ENCODE measurements at places on chromosomes 12 and 14.

DNA sequence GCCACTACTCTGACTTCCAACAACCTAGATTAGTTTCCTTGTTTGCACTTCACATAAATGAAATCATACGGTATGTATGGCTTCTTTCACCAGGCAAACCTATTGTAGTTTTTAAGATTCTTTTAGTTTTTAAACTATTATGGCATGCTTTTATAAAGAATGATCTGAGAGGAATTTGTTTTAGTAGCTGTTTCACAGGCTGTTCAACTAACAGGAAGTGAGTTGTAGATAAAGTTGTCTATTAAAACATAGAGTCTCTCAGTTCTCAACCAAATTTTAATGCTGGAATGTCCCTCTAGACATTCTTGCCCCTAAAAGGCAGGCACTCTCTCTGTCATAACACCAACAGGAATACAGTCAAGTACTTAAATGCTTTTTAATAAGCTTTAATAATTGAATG is 102.7 kb upstream of the DACT1 start:
- DNase-seq = no peak

DNA sequence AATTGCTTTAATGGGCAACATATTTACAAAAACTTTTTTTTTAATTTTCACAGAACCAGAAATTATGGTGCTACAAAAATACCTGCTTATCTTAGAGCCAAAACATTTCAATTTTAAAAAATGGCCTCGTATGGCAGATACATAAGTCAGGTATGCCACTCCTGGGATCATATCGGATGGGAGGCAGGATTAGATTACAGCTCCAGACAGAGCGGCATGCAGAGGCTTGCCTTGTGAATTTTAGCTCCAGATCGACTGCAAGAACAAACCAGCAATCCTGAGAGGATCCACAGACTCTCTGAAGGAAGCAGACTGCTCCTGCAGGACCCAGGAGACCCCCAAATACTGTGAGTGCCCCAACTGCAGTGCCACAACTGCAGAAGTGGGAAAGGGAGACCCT is 169.3 kb upstream of the AMIGO2 start:
- DNase-seq = no peak

DNA sequence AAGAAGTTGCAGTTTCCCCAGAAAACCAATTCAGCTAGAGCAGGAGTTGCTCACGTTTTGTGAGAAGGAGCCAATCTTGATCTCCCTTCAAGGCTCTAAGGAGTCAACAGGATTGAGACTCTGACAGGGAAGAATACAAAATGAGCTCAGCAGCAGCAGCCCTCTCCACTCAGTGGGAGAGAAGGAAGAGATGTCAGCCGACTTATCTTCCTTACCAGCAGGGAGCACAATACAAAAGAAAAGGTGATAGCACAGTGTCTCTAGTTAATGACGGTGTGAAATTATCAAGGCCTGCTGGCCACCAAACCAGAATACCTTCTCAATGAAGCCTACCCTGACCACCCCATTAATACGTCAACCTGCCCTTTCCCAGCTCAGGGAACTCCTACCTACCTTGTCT is 223.6 kb upstream of the TMPO start:
- no peak for DNase-seq

DNA sequence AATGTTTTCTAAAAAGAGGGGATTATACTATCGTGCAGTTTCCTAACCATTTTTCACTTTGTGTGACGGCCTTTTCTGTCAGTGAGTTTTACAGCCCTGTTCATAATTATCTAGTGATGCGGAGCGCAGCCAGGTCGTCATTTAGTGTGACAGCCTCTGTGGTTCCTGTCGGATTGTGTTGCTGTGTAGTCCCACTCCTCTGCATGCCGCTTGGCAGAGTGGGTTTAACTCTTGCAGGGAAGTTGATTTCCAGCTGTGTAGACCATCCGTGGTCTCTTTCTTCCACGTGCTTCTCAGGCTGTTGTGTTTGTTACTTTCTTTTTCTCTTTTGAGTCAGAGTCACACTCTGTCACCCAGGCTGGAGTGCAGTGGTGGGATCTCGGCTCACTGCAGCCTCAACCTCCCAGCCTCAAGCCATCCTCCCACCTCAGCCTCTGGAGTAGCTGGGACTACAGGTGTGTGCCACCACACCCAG is 8.6 kb downstream of the RAN start:
- DNase-seq = no peak

GRCh38 chr14:78968265-78968664 is 798.1 kb downstream of the NRXN3 start:
- DNase-seq = no peak

- no peak for DNase-seq
These were observed 29.2 kb upstream of the DCN start for GRCh38 chr12:91211866-91212265.

DNA sequence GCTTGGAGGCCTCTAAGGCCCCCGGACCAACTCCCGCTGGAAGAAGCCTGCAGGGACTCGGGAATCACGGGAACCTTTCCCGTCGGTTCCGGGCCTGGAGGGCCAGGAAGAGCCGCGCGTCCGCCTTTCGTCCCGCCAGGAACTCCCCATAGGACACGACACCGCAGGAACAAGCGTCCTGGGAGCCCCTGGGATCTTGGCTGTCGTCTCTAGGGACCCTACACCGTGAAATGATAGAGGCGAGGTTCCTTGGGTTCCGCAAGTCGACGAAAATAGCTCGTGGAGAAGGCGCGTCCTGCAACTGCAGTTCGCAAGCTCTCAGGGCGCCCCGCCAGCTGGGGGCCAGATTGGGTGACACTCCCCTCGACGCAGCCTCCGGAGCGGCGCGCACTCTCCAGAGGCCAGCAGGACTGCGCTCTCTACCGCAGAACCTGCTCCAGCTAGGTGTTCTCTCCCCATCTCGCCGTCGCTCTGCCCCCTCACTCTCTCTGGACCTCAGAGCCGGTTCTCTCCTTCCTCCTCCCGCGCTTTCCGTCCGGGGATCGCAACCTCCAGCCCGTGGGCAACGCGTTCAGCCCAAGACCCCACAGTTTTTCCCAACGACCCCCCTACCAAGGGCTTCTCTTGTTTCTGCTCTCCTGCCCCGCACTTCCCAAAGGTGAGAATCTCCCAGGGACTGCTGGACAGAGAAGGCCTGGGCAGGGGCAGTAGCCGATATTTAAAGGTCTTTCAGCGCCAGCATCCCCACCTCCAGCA is 776 bp downstream of the BMP4 start:
- DNase-seq = no peak

DNA sequence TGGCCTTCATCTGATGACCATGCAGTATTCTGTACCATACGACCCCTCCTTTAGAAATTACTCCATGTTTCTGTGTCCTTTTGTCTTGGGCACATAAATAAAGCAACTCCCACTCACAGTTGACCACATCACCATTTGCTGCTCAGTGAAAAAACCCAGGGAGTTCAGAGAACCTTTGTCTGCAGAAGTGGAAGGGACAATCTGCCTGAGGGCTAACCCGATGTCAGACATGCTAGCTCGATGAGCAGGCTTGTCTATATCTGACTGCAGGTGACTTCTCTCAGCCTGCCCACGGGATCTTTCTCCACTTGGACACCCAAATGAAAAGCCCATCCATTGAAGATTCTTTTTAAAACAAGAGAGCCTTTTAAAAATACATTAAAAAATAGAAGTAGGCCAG is 45.7 kb upstream of the GRIP1 start:
- DNase-seq = no peak

DNA sequence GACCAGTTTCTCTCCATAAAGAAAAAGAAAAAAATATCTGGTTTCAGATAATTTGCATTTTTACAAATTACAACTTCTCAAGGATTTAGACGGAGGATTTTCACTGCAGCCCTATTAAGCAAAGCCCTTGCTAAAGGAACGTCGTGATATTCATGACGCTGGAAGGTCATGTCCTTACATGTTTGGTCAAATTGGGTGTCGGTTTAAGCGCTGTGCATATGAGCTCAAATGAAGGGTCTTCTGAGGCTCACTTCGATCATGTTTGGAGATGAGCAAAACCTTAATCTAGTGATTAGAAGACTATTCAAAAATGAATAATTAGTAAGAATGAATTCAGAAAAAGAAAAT is 67.3 kb upstream of the USP15 start:
- no peak for DNase-seq
